ENCODE measurements at places on chromosomes 7 and 10.
A peak's percentile ranks its signal among the peaks of the same experiment; 100 is the strongest.

DNA sequence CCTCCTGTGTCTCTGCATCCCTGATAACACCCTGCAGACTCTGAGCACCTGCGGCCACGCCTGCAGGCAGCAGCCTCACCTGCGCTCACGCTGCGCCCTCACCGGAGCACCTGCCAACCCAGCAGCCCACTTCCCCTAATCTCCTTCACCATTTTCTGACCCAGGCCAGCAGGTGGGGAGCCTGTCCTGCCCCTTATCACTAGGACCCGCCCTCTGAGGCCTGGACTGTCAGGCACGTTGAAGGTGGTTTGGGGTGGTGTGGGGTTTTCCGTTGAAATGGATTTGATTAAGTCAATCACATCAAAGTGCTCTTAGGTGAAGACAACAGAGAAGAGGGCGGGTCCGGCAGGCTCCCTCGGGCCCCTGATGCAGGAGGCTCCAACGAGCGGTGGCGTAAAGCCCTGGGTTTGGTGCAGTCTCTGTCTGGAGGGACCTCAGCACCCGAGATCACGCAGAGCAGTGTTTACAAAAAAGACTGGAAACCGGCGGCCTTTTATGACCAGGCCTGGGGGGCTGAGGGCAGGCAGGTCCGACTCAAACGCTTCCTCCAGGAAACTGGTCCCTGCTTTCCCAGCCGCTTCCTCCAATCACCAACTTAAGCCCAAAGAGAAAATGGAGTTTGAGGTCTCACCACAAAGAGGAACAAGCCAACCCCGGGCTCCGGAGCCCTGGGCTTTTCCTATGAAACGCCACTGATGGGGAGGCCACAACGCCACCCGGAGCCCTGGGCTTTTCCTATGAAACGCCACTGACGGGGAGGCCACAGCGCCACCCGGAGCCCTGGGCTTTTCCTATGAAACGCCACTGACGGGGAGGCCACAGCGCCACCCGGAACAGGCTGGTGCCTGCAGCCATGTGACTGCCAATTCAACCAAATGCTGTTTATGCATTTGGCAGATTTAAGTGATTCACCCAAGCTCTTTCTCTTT lies 45.5 kb downstream of the DPYSL4 start:
- no peak for DNase-seq

- no peak for DNase-seq
Observed at GRCh38 chr10:79927111-79927828, 21.6 kb downstream of the SFTPD start.

DNA sequence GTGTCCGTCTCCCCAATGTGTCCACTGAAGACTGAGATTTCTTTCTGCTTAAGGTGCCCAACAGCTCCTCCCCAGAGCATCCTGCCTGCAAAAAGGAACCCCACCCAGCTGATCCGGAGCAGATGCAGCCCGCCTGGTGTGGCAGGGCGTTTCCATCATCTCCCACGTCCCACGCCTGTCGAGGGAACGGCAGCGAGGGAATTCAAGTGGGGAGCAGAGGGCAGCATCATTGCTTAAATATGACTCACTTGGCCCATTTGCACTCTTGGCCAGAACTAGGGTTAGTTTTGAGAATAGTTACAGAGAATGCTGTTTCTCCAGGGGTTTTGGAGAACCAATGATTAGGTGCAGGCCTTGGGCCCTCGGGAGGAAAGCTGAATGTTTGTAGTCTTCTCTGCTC lies 20.8 kb downstream of the VWA2 start:
- no peak for DNase-seq

DNA sequence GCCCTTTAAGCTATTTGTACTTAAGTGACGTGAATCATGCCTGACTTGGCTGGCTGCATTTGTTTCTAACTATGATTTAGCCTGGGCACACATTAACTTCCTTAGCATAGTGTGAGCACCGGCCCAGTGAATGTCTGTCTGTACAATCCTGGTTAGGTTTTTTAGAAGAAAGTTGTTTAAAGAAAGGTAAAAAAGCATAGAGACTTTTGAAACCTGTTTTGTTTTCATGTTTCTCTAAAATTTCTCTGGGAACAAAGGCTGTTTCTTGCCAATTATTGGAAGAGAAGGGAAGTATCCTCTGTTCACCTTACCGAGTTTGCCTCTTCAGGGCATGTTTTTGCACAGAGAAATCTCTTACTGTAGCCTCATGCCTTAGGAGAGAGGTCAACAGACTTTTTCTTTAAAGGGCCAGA lies 42.9 kb upstream of the MET start:
- DNase-seq = no peak

- no peak for DNase-seq
Observed at GRCh38 chr7:94620703-94621118, 35.2 kb downstream of the SGCE start.

GRCh38 chr10:110138197-110138812 lies 69.1 kb upstream of the MXI1 start:
- DNase-seq = no peak

- DNase-seq = no peak
Observed at GRCh38 chr7:40780460-40780859, 645.7 kb downstream of the SUGCT start.

DNA sequence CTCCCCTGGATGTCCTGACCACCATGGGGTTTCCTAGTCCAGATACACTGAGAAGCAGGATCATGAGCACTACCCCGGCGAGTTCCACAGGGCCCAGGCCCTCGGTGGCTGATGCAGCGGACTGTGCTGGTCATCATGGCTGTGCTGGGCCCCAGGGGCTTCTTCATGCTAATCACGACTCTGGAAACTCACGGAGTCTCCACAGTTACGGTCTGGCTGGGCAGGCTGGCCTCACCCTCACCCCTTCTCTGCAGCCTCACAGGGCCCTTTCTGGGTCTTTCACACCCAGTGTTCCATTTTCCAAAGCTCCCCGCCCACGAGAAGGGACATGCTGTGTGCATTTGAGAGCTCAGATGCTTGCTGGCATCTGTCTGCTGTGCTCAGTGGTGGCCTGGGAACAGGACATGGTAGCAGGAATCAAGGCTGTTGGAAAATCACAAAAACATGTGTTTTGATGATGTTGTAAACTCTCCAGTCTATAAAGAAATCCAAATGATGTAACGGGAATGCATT lies 119.0 kb downstream of the PTPN20 start:
- no peak for DNase-seq

DNA sequence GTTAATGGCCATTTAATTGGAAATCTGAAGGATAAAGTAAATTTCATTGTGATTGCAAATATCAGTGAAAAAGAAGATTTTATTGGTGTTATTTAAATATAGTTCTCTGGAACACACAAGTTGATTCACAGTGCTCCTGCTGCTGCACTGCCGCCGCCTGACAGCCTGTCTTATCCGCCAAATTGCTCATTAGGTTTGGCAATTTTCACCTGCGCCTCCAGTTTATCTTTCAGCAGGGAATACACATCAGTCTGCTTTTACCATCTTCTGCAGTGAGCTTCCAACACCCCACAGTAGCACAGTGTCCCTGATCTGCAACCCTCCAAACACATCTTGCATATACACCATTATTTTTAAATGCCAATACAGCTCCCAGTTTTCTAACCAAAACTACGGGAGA lies 308.3 kb downstream of the PARD3 start:
- no peak for DNase-seq

DNA sequence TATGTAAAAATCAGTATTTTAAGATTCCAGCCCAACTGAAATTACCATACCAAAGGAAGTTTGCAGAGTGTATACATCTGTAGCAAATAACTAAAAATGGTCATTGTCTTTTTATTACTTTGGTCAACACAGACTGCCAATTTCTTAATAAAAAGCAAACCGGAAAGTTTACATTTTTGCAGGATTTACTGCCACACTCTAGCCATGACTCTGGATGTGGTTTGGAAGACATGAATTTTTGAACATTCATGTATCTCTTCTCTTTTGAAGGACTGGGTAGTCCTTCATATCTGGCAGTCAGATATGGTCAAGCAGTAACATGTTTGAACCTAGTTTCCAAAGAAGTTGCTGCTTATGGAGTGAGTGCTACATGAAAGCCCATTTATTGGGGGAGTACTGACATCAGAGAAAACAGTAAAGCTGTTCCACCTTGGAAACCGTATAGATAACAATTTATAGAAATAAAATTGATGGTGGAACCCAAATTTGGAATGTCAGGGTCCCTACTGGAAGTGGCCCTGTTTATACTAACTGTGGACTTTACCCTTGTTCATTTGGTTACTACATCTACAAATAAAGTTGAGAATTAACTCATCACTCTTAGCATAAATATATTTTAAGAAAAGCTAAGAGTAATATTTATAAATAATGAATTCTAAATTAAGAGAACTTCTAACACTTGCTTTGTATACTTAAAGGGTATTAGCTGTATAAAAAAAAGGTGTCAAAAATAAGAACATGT lies 84.6 kb downstream of the ZMYND11 start:
- DNase-seq = no peak

DNA sequence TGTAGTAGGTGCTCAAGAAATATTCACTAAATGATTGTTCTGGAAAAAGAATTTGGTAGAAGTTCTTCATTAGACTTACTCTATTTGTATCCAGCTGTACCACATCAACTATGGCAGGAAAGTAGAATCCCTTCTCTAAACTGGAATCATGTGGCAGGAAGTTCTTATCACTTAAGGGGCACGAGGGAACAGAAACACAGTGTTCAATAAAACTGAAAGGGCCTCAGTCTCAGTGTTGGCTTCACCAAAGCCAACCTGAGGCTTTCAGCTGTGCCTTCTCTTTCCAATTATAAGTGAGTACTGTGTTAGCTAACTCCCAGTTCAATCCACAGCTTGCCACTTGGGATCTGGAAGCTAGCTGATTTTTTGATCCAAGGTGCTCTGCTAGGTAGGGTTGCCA lies 257.6 kb upstream of the LRGUK start:
- DNase-seq = no peak

GRCh38 chr7:55132890-55133551 lies 114.2 kb downstream of the EGFR start:
- DNase-seq = no peak

- DNase-seq = no peak
Observed at GRCh38 chr10:70782746-70783680, 2.2 kb downstream of the TBATA start.

GRCh38 chr7:1678571-1679325 lies 8.7 kb downstream of the ELFN1 start:
- no peak for DNase-seq

GRCh38 chr7:11341285-11341944 lies 367.7 kb downstream of the PHF14 start:
- peak; percentile 4 for DNase-seq

- no peak for DNase-seq
Observed at GRCh38 chr10:123429706-123430221, 236.4 kb upstream of the GPR26 start.

DNA sequence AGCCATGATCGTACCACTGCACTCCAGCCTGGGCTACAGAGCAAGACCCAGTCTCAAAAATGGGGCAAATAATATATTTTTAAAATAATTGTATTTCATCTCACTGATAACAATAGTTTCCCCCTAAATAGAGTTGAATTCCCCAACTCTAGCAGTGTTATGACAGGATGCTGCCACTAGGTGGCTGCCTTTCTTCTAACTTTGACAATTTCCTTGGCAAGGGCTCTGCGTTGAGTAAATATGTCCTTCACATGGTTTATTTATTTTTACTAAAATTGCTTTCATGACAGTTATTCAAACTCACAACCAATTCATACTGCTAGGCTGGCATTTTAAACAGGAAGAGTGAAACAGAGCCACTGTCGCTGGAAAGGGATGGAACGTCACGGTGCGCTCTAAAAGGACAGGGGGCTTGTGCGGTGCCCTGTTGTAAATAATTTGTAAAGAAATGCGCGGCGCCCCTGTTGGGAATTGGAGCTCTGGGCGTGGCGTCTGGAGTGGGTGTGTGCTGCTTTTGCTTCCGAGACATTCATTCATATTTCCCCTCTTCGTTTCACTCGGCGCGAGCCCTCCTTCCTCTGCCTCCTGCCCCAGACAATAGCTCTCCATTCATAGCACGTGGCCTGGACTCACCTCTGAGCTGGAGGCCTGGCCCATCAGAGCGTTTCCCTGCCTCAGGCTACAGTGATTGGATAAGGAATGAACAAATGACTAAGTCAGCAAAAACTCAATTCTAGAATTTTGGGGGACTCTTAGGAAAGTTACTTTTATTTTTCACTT lies 20.5 kb upstream of the PITRM1 start:
- peak; percentile 19 for DNase-seq

GRCh38 chr7:86665669-86666068 lies 22.0 kb downstream of the GRM3 start:
- no peak for DNase-seq

- no peak for DNase-seq
Observed at GRCh38 chr7:45295222-45295621, 137.6 kb downstream of the RAMP3 start.

DNA sequence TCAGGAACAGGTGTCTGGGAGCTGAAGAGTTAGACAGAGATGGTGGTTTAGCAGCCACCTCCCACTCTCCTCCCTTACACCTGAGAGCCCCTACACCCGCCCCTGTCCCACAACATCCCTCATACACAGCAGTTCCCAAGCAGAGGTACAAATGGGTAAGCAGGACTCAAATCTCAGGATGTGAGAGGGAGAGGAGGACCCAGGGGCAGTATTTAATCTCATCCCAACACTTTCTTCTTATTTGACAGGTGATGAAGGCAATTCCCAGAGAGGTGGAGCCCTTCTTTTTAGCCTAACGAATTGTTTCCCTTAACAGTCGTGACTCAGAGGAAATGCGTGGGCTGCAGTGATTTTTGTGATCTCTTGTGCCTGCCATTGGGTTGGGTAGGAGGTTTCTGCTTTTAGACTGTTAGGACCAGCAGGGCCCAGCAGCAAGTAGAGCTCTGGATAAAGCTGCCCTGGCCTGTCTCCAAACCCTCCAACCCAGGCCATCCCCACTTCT lies 191.3 kb downstream of the HECW1 start:
- no peak for DNase-seq

DNA sequence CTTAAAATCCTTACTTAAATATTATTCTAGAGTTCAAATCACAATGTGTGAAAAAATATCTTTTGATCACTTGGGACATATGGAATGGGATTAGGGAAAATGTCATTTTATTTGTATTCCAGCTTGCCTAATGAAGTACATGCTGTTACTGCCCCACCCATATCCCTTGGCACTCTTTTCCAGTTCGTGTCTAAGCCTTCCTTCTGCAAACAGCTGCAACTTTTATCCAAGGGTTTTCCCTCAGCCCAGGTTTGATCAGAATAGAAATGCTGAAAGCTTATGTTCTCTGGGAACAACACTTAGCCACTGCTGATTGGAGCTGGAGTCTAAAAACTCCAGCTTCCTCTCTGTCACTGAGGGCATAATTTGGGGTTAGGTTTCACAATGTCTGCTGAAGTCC lies 214.1 kb upstream of the FAM3C start:
- no peak for DNase-seq

Data from amygdala (tissue), 56 donors.